Left lung (tissue), 14 donors: ENCODE measurements at places on chromosomes 5 and 9. TPM values are rescaled to one million over a fixed set of nuclear protein-coding genes. Genes with fewer than 3 reads are reported as not detected.

The CATSPER3 gene
- total RNA-seq, result 0.85 TPM

The RELL2 gene
- 6.3 TPM for total RNA-seq

The CDKN2B gene
- 17.0 TPM for total RNA-seq

- no peak overlapping the region for H3K27ac ChIP-seq
- no peak for DNase-seq
- no peak overlapping the region for H3K4me3 ChIP-seq
- H3K36me3 ChIP-seq, result no peaks in the 10 kb centered on the region
- no peaks in the 10 kb centered on the region for H3K4me1 ChIP-seq
- peaks cover 30% of the 10 kb centered on the region for H3K27me3 ChIP-seq
Measured at GRCh38 chr5:1668141-1668721, 131.4 kb downstream of the MRPL36 start.

- H3K27me3 ChIP-seq, result no peaks in the 10 kb centered on the region
- no peaks in the 10 kb centered on the region for H3K36me3 ChIP-seq
- no peak for DNase-seq
Measured at GRCh38 chr5:115267617-115268016, 4.9 kb upstream of the PGGT1B start.

GRCh38 chr9:18208166-18209059 is 265.5 kb upstream of the ADAMTSL1 start:
- no peaks in the 10 kb centered on the region for H3K36me3 ChIP-seq
- no peaks in the 10 kb centered on the region for H3K4me1 ChIP-seq
- H3K27ac ChIP-seq, result no peak overlapping the region
- H3K27me3 ChIP-seq, result no peaks in the 10 kb centered on the region
- H3K4me3 ChIP-seq, result no peak overlapping the region

GRCh38 chr5:129069292-129069691 is 25.3 kb upstream of the ISOC1 start:
- no peak for DNase-seq
- peaks cover 3% of the 10 kb centered on the region for H3K27me3 ChIP-seq
- H3K4me3 ChIP-seq, result no peak overlapping the region
- no peak overlapping the region for H3K27ac ChIP-seq
- no peaks in the 10 kb centered on the region for H3K36me3 ChIP-seq
- H3K4me1 ChIP-seq, result no peaks in the 10 kb centered on the region

DNA sequence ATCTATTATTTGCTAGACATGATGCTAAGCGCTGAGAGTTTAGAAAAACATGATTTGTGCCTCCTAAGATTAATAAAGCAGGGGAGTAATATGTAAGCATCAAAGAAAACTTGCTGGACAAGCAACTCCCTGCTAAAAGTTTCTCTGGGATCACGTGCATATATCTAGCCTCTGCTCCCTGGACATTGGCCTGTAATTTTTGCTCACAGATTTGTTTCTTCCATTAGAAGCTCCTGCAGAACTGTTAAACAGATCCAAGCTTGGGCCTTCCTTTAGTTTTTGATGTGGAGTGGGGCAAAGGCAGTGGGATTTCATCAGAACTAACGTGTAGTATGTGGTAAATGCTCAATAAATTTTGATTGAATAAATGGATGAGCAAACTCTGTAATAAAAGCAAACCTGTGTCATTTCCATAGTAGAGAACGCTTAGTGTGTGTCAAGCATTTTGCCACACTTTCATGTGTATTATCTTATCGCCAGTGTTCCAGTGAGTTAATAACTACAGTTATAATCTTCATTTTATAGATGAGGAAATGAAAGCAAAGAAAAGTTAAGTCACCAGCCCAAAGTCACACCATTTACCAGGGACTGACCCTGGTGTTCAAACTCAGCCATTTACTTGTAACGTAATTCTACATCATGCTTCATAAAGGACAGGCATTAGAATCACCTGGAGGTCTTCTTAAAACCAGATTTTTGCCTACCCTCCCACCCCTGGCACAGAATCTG is 100.3 kb downstream of the PCSK5 start:
- DNase-seq, result no peak
- no peaks in the 10 kb centered on the region for H3K4me1 ChIP-seq
- no peak overlapping the region for H3K27ac ChIP-seq
- no peaks in the 10 kb centered on the region for H3K36me3 ChIP-seq
- H3K4me3 ChIP-seq, result no peak overlapping the region

- no peaks in the 10 kb centered on the region for H3K4me1 ChIP-seq
- H3K27me3 ChIP-seq, result peaks cover 5% of the 10 kb centered on the region
- DNase-seq, result no peak
- no peaks in the 10 kb centered on the region for H3K36me3 ChIP-seq
Measured at GRCh38 chr9:35882996-35883395, 12.8 kb upstream of the OR13J1 start.

- no peaks in the 10 kb centered on the region for H3K4me1 ChIP-seq
- H3K36me3 ChIP-seq, result no peaks in the 10 kb centered on the region
- no peak for DNase-seq
- no peak overlapping the region for H3K27ac ChIP-seq
- no peaks in the 10 kb centered on the region for H3K27me3 ChIP-seq
Measured at GRCh38 chr9:72661401-72662135, 140.2 kb downstream of the TMC1 start.

DNA sequence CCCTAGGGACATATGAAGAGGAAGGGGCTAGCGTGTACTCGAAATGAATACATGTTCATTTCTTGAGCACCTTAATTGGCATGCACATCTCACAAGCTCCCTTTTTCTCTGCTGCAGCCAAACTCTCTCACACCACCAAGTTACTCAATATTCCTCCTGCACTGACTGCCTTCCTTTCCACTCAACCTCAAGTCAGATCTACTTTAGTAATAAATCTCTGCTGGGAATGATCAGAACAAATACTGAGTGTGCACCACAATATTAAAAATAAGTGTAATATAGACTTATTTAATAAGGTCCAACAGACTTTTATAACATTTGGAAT is 995.8 kb upstream of the WWC1 start:
- H3K27me3 ChIP-seq, result no peaks in the 10 kb centered on the region
- no peak overlapping the region for H3K4me3 ChIP-seq
- no peak overlapping the region for H3K27ac ChIP-seq
- H3K4me1 ChIP-seq, result no peaks in the 10 kb centered on the region

- H3K4me1 ChIP-seq, result no peaks in the 10 kb centered on the region
- no peaks in the 10 kb centered on the region for H3K27me3 ChIP-seq
- H3K27ac ChIP-seq, result no peak overlapping the region
- DNase-seq, result no peak
- H3K36me3 ChIP-seq, result no peaks in the 10 kb centered on the region
Measured at GRCh38 chr5:66939094-66939493, 257.5 kb downstream of the CD180 start.

GRCh38 chr9:135976944-135977343 is 15.8 kb upstream of the UBAC1 start:
- no peak overlapping the region for H3K4me3 ChIP-seq
- no peaks in the 10 kb centered on the region for H3K27me3 ChIP-seq
- H3K4me1 ChIP-seq, result peaks cover 22% of the 10 kb centered on the region
- H3K27ac ChIP-seq, result no peak overlapping the region

DNA sequence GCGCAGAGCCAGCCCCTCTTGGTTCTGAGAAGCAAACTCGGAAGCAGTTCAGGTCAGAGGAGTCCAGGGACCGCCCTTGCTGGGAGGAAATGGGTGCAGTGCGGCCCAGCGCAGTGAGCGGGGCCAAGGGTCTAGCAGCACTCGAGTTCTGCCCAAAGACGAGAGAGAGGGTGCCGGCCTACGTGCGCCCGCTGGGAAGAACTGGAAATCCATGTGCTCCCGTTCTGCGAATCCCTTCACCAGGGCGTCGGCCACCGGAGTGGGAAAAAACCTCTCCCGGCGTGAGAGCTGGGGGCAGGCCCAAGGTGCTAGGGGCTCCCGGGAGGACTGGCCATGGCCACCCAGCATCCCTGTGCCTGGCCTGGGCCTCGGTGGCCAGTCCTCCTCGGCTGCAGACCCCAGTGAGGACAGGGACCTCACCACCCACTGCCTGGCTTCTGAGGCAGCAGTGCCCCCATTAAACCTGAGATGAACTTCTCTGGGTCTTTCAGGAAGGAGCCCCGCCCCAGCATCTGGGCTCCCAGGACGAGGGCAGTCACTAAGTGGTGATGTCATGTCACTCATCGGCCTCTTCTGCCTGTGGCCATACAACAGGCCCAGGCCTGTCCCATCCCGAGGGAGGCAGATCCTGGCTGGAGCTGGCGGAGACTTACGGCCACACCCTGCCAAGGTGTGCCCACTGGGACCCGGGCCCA is 10.6 kb downstream of the TMEM250 start:
- no peak for DNase-seq
- no peaks in the 10 kb centered on the region for H3K36me3 ChIP-seq
- peaks cover 64% of the 10 kb centered on the region for H3K4me1 ChIP-seq
- H3K27me3 ChIP-seq, result peaks cover 68% of the 10 kb centered on the region

DNA sequence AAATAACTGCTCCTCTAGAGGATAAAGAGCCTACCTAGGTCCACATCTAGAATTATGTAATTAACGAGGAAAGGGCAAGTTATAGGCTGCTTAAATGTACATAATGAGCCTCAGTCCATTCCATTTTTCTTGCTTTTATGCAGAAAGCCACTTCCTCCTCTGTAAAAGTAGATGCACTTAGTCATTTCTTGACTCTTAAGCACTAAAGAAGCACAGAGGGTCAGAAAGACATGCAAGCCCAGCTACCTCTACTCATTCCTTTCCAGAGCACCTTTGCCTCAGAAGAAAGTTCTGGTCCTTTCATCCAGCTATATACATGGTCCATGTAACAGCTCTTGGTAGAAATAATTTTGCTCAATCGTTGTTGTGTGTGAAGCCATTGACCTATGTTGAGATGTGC is 308.0 kb upstream of the NREP start:
- DNase-seq, result no peak
- no peaks in the 10 kb centered on the region for H3K27me3 ChIP-seq
- no peaks in the 10 kb centered on the region for H3K36me3 ChIP-seq
- H3K4me3 ChIP-seq, result no peak overlapping the region

DNA sequence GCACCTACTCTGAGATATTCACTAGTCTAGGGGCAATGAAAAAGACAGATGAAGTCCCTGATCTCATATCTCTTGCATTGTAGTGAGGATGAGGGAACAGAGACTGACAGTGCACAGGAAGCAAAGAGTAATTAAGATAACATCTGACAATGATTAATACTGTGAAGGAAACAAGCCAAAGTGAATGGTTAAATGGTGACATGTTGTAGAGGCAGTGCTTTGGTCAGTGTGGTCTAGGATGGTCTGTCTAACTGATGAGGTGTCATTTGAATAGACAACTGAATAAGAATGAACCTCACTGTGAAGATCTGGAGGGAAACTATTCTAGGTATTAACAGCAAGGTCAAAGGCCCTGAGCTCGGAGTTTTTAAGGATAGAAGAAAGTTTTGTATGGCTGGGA is 333.3 kb upstream of the GRIA1 start:
- DNase-seq, result no peak
- no peak overlapping the region for H3K27ac ChIP-seq
- no peak overlapping the region for H3K4me3 ChIP-seq
- no peaks in the 10 kb centered on the region for H3K27me3 ChIP-seq
- no peaks in the 10 kb centered on the region for H3K36me3 ChIP-seq

DNA sequence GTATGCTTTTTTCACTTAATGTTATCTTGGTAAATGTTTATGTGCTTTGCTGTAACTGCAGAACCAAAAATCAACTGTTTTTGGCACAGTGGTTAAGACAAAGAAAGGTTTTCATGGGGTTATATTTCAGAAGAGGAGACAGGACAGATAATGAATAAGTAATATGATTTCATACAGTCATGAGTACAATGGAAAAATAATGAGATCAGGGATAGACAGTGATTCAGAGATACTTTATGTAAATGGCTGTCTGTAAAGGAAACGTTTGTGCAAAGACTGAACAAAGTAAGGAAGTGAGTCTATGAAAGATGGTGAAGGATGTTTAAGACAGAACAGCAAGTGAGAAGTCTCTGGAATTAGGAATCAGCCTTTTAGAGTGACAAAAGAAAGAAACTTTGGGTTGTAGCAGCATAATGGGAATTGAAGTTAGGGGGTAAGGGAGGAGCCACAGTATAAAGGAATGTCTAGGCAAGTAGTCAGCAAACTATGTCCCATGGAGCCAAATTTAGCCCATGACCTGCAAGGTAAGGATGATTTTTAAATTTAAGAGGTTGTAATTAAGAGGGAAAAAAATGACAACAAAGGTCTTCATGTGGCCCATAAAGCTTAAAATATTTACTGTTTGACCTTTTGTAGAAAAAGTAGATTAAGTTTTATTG is 55.0 kb downstream of the TNPO1 start:
- H3K36me3 ChIP-seq, result peaks cover 92% of the 10 kb centered on the region
- H3K4me3 ChIP-seq, result no peak overlapping the region
- no peaks in the 10 kb centered on the region for H3K27me3 ChIP-seq
- no peak overlapping the region for H3K27ac ChIP-seq
- no peaks in the 10 kb centered on the region for H3K4me1 ChIP-seq

- no peaks in the 10 kb centered on the region for H3K36me3 ChIP-seq
- H3K27me3 ChIP-seq, result no peaks in the 10 kb centered on the region
- no peak overlapping the region for H3K4me3 ChIP-seq
- peaks cover 5% of the 10 kb centered on the region for H3K4me1 ChIP-seq
Measured at GRCh38 chr9:92938025-92938424, 9.3 kb upstream of the FGD3 start.

- H3K36me3 ChIP-seq, result no peaks in the 10 kb centered on the region
- H3K4me3 ChIP-seq, result no peak overlapping the region
- no peaks in the 10 kb centered on the region for H3K4me1 ChIP-seq
- no peaks in the 10 kb centered on the region for H3K27me3 ChIP-seq
- DNase-seq, result no peak
- no peak overlapping the region for H3K27ac ChIP-seq
Measured at GRCh38 chr9:18539203-18539693, 65.3 kb downstream of the ADAMTSL1 start.

- H3K4me3 ChIP-seq, result no peak overlapping the region
- no peak overlapping the region for H3K27ac ChIP-seq
- H3K4me1 ChIP-seq, result no peaks in the 10 kb centered on the region
Measured at GRCh38 chr9:131747352-131747751, 7.5 kb upstream of the RAPGEF1 start.

DNA sequence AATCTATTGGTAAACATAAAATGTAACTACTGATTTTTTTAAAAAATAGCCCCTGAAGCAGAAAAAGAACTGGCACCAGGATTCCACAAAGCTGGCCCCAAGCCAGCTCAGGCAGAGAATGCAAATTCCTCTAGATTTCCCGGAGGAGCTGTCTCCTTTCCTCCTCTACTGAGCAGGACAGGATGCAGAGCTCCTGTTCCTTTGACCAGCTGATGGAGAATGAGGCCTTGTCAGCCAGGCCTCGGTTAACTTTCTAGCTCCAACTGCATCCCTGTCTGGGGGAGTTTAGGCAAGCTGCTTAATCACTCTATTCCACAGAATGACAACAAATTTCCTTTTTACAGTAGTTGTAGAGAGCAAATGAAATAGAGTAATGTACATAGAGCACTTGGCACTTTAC is 155.5 kb downstream of the GNAQ start:
- no peak overlapping the region for H3K27ac ChIP-seq
- H3K36me3 ChIP-seq, result no peaks in the 10 kb centered on the region
- H3K4me1 ChIP-seq, result peaks cover 30% of the 10 kb centered on the region
- no peak overlapping the region for H3K4me3 ChIP-seq

DNA sequence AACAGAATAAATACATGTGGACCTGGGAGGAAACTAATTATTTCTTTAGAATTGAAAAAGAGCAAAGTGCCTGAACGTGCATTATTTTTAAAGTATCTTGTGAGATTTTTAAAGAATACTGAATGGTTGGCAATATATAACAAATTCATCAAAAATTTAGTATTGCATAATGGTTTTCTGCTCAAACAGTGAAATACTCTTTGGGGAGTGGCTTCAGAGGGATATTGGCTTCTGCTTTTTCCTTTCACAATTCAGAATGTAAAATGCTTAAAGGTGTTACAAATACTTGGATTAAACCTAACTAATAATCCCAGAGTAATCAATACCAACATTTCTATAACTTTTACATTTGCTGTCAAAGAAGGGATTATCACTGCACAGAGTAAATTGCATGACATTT is 379.3 kb upstream of the CHD1 start:
- H3K4me3 ChIP-seq, result no peak overlapping the region
- H3K4me1 ChIP-seq, result no peaks in the 10 kb centered on the region
- H3K27ac ChIP-seq, result no peak overlapping the region
- no peak for DNase-seq
- no peaks in the 10 kb centered on the region for H3K36me3 ChIP-seq
- H3K27me3 ChIP-seq, result no peaks in the 10 kb centered on the region
